CD4-positive, alpha-beta memory T cell (primary cell): ENCODE measurements at places on chromosomes 16 and 17.
A peak's percentile ranks its signal among the peaks of the same experiment; 100 is the strongest.

GRCh38 chr16:2985893-2986355 is 5.7 kb upstream of the PKMYT1 start:
- DNase-seq: no peak
- no peak overlapping the region for H3K4me3 ChIP-seq
- no peak overlapping the region for H3K27ac ChIP-seq
- no peaks in the 10 kb centered on the region for H3K36me3 ChIP-seq
- no peaks in the 10 kb centered on the region for H3K27me3 ChIP-seq

DNA sequence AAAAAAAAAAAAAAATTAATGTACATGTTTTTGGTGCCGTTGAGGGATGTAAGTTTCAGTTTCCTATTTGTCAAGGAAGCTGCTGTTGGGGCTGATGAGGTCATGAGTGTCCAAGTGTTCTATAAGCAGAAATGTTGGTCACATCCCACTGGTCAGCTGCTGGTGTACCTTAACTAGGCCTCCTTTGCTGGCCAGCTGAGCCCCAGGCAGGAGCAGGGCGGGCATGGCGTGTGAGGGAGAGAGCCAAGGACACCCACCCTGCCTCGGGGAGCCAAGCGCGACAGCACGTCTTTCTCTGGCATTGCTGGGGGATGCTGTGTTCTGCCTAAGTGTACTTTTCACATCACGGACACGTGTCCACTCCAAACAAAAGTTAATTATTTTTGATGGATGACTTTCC is 108.1 kb upstream of the CDC42EP4 start:
- H3K4me1 ChIP-seq: no peaks in the 10 kb centered on the region
- H3K36me3 ChIP-seq: no peaks in the 10 kb centered on the region
- H3K27me3 ChIP-seq: no peaks in the 10 kb centered on the region
- no peak overlapping the region for H3K27ac ChIP-seq
- DNase-seq: no peak

GRCh38 chr17:75849724-75850123 is 5.4 kb downstream of the WBP2 start:
- H3K27me3 ChIP-seq: no peaks in the 10 kb centered on the region
- no peak overlapping the region for H3K4me3 ChIP-seq
- H3K27ac ChIP-seq: no peak overlapping the region
- H3K4me1 ChIP-seq: peaks cover 41% of the 10 kb centered on the region
- H3K36me3 ChIP-seq: peaks cover 46% of the 10 kb centered on the region

DNA sequence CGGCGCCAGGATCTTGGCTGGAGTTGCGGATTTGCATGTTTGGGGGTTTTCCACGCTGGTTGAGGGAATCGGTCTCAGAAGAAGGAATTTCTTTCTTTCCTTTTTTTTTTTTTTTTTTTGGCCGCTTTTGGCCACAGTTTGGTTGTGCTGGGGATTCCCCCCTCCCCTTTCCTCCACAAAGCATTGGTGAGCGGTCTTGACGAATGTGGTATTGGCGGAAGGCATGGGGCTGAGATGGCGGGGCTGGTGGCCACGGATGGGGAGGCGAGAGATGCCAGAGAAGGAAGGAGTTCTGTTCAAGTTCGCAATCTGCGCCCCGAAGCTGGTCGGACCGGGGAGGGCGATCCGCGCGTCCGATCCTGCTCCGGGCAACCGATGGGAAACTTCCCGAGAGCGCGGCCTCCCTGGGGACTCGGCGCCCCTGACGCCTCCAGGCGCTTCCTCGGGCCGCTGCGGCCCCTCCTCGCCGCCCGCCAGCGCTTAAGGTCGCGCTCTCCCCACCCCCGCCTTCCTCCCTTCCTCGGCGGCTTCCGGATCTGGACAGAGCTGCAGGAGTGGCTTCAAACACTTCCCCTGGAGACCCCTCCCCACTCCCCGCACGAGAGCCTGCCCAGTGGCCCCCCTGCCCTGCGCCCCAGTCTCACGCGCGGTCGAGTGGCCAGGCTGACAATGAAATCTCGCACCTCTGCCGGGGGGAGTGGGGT is 43.2 kb downstream of the RAI1 start:
- H3K4me3 ChIP-seq: peak overlapping the region; percentile 28
- H3K27me3 ChIP-seq: no peaks in the 10 kb centered on the region
- peaks cover 20% of the 10 kb centered on the region for H3K4me1 ChIP-seq
- no peaks in the 10 kb centered on the region for H3K36me3 ChIP-seq
- no peak for DNase-seq
- no peak overlapping the region for H3K27ac ChIP-seq

- no peaks in the 10 kb centered on the region for H3K36me3 ChIP-seq
- no peak overlapping the region for H3K27ac ChIP-seq
- H3K27me3 ChIP-seq: no peaks in the 10 kb centered on the region
- H3K4me3 ChIP-seq: no peak overlapping the region
- no peak for DNase-seq
Observed at GRCh38 chr16:83187405-83187804, 560.6 kb downstream of the CDH13 start.

GRCh38 chr16:79801646-79802045 is 201.1 kb upstream of the MAF start:
- no peaks in the 10 kb centered on the region for H3K27me3 ChIP-seq
- DNase-seq: no peak
- no peak overlapping the region for H3K27ac ChIP-seq
- no peaks in the 10 kb centered on the region for H3K36me3 ChIP-seq
- H3K4me1 ChIP-seq: no peaks in the 10 kb centered on the region

DNA sequence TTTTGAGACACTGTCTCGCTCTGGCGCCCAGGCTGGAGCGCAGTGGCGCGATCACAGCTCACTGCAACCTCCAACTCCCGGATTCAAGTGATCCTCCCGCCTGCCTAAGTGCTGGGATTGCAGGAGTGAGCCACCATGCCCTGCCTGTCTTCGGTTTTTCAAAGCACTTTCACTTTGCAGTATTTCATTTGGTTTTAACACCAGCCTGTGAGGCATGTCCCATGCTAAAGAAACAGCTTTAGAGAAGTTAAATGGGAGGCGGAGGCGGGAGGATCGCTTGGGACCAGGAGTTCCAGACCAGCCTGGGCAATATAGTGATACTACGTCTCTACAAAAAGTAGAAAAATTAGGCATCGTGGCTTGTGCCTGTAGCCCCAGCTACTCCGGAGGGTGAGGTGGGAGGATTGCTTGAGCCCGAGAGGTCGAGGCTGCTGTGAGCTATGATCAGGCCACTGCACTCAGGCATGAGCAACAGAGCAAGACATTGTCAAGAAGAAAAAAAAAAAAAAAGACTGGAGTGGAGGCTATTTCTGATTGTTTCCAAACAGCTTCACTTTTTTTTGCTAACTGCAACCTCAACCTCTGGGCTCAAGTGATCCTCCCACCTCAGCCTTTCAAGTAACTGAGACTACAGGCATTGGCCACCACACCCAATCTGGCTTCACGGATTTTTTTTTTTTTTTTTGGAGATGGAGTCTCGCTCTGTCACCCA is 1.3 kb downstream of the METTL23 start:
- no peaks in the 10 kb centered on the region for H3K27me3 ChIP-seq
- peaks cover 43% of the 10 kb centered on the region for H3K36me3 ChIP-seq
- peak overlapping the region; percentile 97 for H3K27ac ChIP-seq
- H3K4me1 ChIP-seq: peaks cover 80% of the 10 kb centered on the region
- H3K4me3 ChIP-seq: peak overlapping the region; percentile 52

DNA sequence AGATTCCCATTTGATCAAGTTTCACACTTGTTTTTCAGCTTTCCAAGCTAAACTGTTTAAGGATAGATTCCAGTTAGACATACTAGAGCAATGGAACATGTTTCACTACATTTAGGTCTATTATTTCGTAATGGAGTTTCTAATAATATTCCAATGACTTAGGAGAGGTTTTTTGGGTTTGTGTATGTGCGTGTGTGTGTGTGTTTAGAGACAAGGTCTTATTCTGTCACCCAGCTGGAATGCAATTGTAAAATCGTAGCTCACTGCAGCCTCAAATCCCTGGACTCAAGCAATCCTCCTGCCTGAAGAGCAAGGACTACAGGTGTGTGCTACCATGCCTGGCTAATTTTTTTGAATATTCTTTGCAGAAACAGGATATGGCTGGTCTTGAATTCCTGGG is 426.3 kb downstream of the ZFHX3 start:
- no peak for DNase-seq
- H3K4me1 ChIP-seq: no peaks in the 10 kb centered on the region
- no peak overlapping the region for H3K4me3 ChIP-seq
- no peak overlapping the region for H3K27ac ChIP-seq
- no peaks in the 10 kb centered on the region for H3K36me3 ChIP-seq

DNA sequence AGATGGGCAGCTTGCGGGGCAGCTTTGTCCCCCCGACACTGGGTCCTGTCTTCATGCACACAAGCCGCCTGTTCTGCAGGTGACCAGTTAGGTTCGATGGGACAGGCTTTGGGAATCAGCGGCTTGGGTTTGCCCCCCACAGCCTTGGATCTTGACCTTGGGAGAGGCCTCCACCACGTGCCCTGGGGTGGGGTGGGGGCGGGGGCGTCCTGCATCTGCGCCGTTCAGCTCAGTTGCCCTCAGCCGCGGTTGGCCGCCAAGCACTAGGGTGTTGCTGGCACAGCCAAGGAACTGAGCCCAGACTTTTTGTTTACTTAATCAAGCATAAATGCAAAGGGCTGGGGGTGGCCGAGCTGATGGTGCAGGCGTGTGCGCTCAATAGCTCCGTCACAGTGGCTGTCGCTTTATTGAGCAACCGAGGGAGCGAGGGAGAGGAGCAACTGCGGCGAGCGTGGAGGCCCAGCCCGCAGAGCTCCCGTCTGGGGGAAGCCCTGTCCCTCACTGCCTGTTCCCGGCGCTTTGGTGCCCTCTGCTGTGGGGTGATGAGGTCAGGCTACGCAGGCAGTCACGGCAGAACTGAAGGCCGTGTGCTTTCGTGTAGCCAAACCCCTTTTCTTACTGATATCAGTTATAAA is 33.9 kb downstream of the JPH3 start:
- no peaks in the 10 kb centered on the region for H3K36me3 ChIP-seq
- no peaks in the 10 kb centered on the region for H3K27me3 ChIP-seq
- no peak overlapping the region for H3K4me3 ChIP-seq
- peak; percentile 77 for DNase-seq

DNA sequence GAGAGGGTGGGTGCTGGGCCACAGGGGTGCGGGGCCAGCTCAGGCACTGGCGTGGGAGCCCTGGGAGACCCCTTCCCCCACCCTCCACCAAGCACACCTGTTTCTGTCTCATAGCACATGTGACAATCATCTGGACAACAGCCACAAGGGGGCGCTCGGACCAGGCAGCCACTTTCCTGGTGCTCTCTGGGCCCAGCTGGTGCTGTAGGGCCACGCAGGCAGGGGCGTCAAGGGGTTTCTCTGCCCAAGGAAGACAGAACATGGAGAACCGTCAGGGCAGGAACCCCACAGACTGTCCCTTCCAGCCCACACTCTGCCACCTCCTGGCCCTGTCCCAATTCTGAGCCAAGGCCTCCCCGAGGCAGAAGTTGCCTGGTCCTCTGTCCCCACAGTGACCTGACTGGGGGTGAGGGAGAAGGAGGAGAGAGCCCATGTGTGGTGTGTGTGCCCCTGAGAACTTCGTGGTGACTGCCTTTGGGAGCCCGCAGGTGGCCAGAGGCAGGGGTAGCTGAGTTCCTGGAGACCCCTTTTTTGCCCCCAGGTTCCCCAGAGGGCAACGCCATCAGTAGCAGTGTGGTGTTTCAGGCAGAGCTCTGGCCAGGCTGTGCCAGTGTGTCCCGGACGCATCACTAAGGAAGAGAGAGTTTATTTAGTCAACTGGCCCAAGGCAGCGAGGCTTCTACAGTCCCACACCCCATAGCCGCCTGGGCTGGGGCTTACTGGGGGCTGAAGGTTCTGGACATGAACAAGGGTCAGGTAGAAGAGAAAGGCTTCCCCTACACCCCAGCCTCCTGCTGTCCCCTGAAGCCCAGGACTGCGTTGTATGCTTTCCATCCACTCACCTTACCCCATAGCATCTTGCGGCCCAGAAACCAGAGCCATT is 3.1 kb upstream of the SETD6 start:
- H3K36me3 ChIP-seq: no peaks in the 10 kb centered on the region
- no peaks in the 10 kb centered on the region for H3K27me3 ChIP-seq
- no peak overlapping the region for H3K4me3 ChIP-seq
- no peak overlapping the region for H3K27ac ChIP-seq
- DNase-seq: peak; percentile 72

DNA sequence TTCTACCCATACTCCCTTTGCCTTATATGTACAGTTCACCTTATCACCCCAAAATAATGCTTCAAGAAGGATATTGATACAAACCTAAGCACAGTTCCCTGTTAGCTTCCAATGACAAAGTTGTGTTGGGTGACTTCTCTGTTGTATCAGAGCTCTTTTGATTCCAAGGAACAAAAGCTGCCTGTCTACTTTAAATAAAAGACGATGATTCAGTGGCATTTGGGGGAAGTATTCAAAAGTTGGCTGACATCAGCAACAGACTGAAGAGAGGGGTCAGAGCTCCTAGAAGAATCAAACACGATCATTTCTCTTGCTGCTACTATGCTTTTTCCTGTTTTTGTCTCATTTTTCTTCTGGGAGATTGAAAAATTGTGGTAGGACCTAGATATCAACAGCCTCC is 69.4 kb upstream of the CA10 start:
- no peaks in the 10 kb centered on the region for H3K36me3 ChIP-seq
- no peaks in the 10 kb centered on the region for H3K27me3 ChIP-seq
- no peak overlapping the region for H3K27ac ChIP-seq
- H3K4me3 ChIP-seq: no peak overlapping the region
- DNase-seq: no peak

- H3K4me1 ChIP-seq: no peaks in the 10 kb centered on the region
- no peaks in the 10 kb centered on the region for H3K36me3 ChIP-seq
- H3K4me3 ChIP-seq: no peak overlapping the region
- no peak overlapping the region for H3K27ac ChIP-seq
Observed at GRCh38 chr17:68568581-68568980, 32.6 kb downstream of the FAM20A start.

GRCh38 chr16:25978218-25978617 is 286.5 kb downstream of the HS3ST4 start:
- H3K27me3 ChIP-seq: no peaks in the 10 kb centered on the region
- no peak overlapping the region for H3K27ac ChIP-seq
- no peaks in the 10 kb centered on the region for H3K4me1 ChIP-seq
- H3K36me3 ChIP-seq: no peaks in the 10 kb centered on the region
- DNase-seq: no peak

DNA sequence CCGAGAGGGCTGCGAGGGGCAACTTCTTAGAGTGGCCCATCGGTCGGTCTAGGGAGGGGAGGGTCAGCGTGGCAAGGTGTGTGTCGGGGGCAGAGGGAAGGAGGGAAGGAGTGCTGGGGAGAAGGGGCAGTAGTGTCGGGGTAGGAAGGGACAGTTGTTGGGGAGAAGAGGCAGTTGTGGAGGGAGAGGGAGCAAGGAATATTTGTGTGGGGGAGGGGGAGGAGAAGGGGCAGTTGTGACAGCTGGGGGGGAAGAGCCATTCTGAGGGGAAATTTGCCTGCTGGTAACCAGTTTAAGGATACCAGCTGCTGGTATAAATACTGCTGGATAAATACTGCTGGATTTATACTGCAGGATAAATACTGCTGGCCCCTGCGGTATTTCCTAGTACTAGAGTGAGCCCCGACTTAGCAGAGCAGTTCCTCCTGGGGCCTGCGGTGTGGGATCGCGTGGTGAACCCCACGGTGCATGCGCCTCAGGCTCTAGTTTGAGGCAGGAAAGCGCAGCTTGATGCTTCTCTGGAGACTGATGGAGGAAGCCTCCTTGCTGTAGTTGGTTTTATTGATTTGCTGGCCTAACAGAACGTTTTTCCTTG is 309 bp downstream of the DNAH2 start:
- peaks cover 21% of the 10 kb centered on the region for H3K4me1 ChIP-seq
- no peak overlapping the region for H3K4me3 ChIP-seq
- DNase-seq: no peak
- no peak overlapping the region for H3K27ac ChIP-seq
- H3K27me3 ChIP-seq: peaks cover 28% of the 10 kb centered on the region
- H3K36me3 ChIP-seq: no peaks in the 10 kb centered on the region
